ENCODE measurements at places on chromosomes 6 and 20.

- DNase-seq, result no peak
Measured at GRCh38 chr20:2004171-2004570, 10.3 kb upstream of the PDYN start.

GRCh38 chr6:127415096-127415495, 44.1 kb downstream of the KIAA0408 start:
- no peak for DNase-seq

DNA sequence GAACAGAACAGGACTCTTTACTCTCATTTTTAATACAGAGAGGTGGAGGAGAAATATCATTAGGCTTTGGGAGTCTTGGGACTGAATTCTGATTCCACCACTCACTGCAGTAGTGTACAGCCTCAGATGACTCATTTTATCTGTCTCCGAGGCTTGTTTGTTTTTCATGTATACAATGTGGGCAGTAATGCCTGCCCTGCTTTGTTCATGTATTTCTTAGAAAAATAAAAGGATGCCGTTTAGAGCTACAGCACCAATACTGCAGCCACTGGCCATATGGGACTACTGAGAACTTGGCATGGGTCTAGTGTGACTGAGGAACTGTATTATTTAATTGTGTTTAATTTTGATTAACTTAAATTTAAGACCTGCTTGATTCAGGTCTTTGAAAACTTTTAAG, 41.2 kb upstream of the JAG1 start:
- no peak for DNase-seq

DNA sequence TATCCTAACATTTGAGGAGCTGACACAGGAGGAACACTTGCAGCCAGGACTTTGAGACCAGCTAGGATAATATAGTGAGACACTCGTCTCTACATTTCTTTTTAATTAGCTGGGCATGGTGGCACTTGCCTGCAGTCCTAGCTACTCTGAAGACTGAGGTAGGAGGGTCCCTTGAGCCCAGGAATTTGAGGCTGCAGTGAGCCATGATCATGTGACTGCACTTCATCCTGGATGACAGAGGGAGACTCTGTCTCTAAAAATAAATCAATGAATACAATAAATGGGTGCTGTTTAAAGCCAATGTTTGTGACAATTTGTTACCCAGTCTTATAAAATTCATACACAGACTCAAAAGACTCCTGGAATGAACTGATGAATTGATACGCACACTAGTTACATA, 1.8 kb upstream of the HLA-G start:
- no peak for DNase-seq

- DNase-seq, result no peak
Measured at GRCh38 chr6:26379292-26379691, 3.6 kb upstream of the BTN2A2 start.

DNA sequence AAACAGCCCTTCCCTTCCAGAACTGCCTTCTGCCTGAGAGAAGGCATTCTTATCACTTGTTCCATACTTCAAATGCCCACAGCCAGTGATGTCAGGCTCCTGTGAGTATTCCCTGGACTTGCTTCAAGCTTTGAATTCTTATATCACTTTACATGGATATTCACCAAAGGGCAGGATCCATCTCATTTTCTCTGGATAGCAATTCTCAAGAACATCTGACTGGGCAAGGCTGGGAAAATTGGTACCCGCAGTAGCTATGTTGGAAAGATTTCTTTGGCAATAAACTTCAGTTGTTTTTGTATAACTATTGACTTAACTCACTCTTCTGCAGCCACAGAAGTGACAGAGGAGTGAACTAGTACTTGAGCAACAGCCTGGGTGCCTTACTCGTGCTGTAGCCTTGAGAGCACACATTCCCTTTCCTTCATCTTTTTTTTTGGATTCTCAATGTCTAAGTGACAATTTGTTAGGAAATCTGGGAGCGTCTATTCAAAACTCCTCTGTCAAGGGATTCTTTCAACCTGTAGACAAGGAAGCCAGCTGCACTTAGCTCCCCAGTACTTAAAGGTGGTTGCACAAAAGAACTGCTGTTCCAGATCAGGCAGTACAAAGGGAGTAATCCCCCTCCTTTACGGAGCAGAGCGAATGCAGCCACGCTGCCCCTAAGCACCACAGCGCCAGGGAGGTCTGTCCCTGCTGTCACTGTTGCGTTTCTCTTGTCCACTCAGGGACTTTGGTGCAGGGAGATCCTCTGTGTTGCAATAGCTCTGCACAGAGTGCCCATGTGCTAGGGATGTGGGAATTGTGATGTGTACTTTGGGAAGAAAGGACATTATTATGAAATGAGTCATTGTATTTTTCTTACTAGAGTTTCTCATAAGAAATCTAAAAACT, 69.6 kb downstream of the JAG1 start:
- DNase-seq, result no peak

DNA sequence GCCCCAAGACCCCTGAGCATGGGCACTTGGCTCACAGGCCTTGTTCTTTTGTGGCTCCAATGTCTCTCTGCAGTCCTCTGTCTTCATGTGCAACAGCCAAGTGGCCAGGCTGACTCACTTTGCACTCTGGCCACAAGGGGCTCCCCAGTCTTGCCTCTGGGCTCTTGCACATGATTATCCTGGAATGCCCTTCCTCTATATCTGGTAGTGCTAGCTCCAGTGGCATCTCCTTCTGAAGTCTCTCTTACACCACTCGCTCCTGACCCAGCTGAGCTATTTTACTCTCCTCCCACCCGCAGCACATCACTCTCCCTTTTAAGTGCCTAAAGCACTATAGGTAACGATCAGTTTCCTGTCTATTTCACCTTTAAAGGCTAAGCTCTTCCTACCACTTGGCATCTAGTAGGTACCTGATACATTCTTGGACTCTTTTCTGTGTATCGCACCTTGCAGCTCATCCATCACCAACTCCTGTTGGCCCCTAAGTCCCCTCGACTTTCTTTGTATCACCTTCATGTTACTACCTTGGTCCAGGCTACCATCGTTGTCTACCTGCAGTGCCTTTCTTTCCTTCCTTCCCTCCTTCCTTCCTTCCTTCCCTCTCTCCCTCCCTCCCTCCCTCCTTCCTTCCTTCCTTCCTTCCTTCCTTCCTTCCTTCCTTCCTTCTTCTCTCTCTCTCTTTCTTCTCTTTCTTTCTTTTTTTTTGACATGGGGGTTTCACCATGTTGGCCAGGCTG, 211.9 kb upstream of the RNF24 start:
- no peak for DNase-seq

Measured in NT2/D1 (cell line).